ENCODE measurements at places on chromosomes 3 and 15.

DNA sequence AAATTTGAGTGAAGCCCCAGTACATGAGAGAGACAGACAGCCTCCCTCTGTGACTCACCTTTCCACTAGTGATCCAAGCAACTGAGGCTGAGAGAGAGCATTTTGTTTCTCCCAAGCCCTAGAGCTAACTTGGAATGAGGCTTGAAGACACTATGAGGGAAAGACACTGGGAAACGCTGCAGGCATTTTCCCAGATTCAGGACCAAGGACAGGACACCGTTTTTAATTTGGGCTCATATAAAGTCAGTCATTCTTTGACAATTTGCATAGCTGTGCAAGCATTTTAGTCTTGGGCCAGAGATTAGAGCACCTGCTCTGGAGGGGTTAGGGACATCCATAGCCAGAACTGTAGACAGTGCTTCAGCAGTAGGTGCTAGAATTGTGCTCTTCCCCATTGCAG lies 249.0 kb downstream of the AGBL1 start:
- DNase-seq, result no peak

DNA sequence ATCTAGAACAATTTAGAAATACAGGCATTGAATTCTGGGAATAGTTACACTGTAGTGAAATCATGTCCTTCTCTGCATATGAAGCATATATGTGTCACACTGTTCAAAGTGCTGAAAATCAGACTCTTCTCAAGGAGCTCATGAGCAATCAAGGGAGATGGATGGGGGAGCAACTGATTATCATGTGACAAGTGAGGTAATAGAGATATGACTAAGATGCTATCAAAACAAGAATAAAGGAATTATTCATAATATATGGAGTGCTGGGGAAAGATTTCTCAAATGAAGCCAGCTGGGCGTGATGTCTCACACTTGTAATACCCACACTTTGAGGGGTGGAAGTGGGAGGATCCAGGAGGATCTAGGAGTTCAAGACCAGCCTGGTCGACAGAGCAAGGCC lies 74.9 kb upstream of the CHRNB4 start:
- DNase-seq, result no peak

DNA sequence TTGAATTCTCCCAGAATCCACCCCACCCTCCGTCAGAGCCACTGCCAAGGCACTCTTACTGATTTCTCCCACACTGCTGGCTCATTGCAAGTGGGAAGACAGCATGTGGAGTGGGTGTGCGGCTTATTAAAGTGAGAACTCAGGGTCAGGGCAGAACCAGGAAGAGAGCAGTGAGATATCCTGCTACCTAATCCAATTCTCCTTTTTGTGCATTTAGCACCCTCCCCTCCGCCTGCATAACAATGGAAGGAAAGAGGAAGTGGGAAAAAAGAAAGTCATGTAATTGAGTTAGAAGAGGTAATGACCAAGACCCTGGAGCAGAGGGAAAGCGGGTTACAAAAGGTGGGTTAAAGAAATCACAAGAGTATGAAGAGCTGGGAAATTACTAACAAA lies 27.8 kb upstream of the PIK3CB start:
- no peak for DNase-seq

DNA sequence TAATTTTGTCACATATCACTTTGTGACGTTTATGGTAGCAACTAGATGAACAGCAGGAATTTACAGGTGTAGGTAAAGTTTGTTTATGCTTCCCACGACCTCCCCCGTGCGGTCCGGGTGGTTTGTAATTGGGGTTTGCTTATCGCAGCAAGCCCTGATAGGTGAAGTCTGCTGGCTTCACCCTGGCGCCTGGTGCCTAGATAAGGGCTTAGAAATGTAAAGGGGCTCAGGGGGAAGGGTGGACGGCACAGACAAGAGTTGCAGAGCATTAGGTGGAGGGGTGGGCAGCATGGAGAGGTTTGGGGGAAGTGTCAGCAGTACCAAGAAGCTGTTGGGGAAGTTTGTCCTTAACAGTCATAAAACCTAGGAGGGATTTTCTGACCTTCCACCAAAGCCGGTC lies 108.1 kb upstream of the RNF7 start:
- DNase-seq, result no peak

GRCh38 chr3:106103383-106103782 lies 234.6 kb upstream of the CBLB start:
- DNase-seq, result no peak

- no peak for DNase-seq
Measured at GRCh38 chr3:57942388-57942787, 65.8 kb upstream of the FLNB start.
